ENCODE measurements at places on chromosomes 12 and 14. TPM values are rescaled to one million over a fixed set of nuclear protein-coding genes. Genes with fewer than 3 reads are reported as not detected.

The RHOJ gene
- not detected for total RNA-seq

The FLRT2 gene
- under 0.01 TPM for total RNA-seq

The TMEM132C gene
- under 0.01 TPM for total RNA-seq

The ARPC3 gene
- total RNA-seq = 141 TPM

The OR4N2 gene
- not detected for total RNA-seq

The KLRG1 gene
- total RNA-seq = 27.7 TPM

DNA sequence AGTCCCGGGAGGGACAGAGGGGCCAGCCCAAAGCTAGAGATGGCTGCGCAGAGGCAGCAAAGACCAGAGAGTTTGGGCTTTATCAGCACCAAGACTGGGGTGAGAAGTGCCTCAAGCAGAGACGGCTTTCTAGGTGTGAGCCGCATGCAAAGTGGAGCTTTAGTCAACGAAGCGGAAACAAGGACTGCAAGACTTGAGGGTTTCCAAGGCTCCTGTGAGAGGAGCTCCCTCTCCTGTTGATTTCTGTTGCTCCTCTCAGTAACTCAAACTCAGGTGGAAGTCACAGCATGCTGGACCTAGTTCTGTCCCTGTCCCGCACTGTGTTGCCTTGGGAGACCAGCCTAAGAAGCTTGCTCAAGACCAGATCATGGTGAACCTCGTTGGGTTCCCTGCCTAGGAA is 327.8 kb downstream of the MED13L start:
- no peak for DNase-seq

DNA sequence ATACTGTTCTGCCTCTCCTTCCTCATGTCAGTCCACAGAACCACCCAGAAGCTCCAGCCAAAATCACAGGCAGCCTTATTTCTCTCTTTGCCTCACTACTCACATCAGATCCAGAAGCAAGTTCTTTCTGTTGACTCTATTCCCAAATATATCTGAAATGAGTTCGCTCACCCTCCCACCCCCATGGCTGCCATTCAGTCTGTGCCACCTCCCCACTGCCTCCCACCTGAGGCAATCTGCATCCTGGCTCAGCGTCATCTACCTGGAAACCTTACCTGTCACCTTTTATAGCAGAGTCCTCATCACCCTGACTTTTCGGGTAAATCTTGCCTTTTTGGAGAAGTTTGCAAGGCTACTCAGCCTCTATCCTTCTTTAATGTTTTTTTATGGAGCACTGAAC is 501.8 kb downstream of the BCL11B start:
- DNase-seq = no peak

DNA sequence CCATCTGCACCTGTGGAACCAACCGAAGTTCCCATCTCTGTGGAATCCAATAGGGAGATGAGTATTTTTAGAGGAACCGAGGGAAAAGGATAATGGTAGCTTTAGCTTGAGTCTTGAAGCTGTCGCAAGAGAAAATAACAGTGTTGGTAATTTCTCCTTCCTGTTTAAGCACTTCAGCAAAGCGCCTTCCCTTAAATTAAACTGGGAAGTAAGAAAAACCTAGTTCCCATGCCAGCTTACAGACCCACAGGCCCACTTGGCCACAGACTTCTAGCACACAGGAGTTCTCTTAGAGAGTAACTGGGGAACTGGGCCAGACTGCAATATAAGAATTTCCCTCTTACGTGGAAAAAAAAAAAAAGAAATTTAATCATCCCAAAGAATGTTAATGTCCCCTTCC is 223.8 kb downstream of the EFCAB11 start:
- no peak for DNase-seq

- DNase-seq = no peak
These were observed 70.7 kb downstream of the SRRM4 start for GRCh38 chr12:119052001-119052400.

- no peak for DNase-seq
These were observed 13.8 kb downstream of the VASH1 start for GRCh38 chr14:76774821-76775694.

- DNase-seq = no peak
These were observed 369.1 kb downstream of the NPAS3 start for GRCh38 chr14:33307691-33308251.

DNA sequence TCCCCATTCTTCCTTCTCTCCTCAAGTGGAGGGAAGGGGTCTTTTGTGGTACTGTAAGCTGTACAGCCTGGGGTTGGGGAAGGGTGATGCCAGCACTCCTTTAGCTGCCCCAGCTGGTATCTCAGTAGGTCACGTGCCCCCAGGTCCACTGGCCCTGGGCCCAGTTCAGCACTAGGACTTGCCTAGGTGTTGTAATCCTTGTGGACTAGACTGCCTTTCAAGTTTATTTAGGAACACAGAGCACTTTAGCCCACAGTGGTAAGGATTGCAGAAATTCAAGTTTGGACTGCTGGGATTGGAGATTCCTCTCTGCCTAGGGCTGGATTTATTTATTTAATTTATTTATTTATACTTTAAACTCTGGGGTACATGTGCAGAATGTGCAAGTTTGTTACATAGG is 569.6 kb downstream of the AACS start:
- no peak for DNase-seq

DNA sequence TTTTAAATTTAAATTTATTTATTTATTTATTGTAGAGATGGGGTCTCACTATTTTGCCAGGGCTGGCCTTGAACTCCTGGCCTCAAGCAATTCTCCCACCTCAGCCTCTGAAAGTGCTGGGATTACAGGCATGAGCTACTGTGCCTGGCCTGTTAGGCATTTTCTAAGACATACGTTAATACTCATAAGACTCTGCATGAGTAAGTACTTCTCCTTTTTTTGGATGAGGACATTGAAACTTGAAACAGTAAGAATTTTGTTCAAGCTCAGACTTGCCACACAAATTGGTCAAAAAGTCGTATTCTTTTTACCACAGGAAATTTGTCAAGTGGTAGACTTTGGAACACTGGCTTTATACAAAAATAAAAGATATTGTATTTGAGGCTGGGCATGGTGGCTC is 187.4 kb upstream of the RASSF8 start:
- peak; percentile 20 for DNase-seq

DNA sequence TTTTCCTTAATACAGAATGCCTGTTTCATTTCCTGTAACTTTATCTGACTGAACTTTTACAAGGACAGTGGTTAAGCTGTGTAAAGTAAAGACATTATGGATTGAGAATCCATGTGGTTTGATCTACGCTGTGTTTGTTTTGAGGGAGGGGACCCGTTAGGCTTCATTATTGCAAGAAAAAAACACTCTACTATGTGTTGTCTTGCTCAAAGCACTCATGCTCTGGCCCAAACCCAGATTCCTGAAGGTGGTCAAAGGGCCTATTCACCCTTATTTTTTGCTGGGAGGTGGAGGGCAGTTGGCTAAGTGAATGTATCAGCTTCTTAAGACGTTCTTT is 11.9 kb downstream of the RNF10 start:
- DNase-seq = no peak

GRCh38 chr14:65296402-65296801 is 116.1 kb upstream of the FUT8 start:
- no peak for DNase-seq

DNA sequence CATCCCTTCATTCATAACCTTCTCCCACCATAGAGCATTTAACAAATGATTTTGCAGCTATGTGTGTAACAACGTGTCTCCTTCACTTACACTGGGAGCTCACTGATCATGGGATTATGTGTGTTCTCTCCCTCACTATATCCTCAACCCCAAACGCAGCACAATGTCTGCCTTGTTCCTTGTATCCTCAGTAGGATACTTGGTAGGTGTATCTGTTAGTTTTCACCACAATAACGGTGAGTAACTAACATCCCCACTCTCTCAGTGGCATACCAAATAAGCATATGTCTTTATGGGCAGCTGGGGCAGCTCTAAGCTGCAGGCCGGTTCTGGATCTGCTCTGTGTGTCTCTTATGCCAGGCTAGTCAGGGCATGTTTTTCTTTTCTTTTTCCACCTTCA is 166.7 kb upstream of the PWP1 start:
- no peak for DNase-seq

DNA sequence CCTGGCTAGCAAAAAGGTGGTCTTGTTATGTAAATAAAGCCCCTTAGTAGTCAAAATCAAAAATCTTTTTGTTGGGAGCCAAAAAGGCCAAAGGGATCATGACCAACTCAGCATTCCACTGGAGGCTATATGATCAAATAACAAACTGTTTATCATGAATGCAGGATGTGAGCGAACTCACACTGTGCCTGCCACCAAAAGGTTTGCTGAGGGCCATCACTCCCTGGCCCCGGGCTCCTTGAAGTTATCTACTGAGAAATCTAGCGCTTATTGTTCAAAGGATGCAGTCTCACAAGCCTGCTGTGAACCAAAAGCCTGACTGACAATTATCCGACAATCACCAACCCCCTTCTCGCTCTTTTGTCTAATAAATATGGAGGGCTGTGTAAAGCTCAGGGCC is 107.2 kb upstream of the DDHD1 start:
- DNase-seq = no peak

GRCh38 chr12:67618303-67618702 is 30.2 kb upstream of the DYRK2 start:
- DNase-seq = no peak

GRCh38 chr12:131434208-131435125 is 276.4 kb upstream of the SFSWAP start:
- DNase-seq = peak; percentile 32

- no peak for DNase-seq
These were observed 711.8 kb upstream of the LRFN5 start for GRCh38 chr14:40894846-40895245.

GRCh38 chr14:55706365-55706684 is 126.3 kb downstream of the KTN1 start:
- DNase-seq = no peak

GRCh38 chr12:106871477-106871876 is 84.2 kb upstream of the TMEM263 start:
- DNase-seq = no peak

DNA sequence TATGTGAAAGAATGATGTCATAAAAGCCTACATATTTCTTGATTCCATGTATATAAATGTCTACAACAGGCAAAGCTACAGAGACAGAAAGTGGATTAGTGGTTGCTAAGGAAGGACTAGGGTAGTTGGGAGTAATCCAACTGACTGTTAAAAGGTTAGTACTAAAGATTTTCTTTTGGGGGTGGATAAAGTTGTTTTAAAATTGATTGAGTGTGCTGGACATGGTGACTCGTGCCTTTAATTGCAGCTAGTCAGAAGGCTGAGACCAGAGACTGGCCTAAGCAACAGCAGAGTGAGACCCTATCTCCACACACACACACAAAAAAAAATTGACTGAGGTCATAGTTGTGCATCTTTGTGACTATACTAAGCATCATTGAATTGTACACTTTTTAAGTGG is 234.3 kb downstream of the C12orf50 start:
- no peak for DNase-seq

- no peak for DNase-seq
These were observed 161.2 kb downstream of the CCDC91 start for GRCh38 chr12:28351414-28351813.

- DNase-seq = no peak
These were observed 61.8 kb downstream of the TSPAN9 start for GRCh38 chr12:3138941-3139511.

GRCh38 chr14:37168721-37169120 is 3.7 kb downstream of the SLC25A21 start:
- no peak for DNase-seq

DNA sequence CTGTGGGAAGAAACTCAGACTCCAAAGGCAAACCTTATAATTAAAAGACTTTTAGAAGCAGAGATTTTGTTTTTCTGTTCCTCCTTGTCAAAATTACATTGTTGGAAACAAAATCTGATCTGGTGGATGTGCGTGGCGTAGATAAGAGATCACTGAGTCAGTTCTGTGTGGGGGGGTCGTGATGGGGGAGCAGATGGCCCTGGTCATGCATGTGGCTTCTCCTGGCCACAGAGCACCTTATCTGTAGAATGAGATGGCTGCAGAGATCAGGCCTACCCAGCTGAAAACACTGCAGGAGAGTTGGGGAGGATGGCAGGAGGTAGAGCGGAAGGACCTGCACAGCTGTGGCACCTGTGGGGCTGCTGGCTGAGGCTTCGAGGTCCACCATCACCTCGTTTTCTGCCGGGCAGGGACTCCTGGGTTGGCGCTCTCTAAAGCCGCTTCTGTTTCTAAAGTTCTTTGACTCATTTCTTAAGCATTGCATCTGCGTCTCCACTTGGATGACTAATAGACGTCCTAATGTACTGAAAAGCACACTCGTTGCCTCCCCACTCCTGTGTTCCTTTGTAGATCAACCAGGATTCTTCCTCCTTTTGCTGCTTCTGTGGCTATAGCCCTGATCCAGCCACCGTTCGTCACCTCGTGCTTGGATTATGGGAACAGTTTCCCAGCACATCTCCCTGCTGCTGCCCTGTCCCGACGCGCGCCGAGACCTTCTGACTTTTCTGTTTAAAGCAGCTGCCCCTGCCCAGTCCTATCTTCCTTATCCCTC is 93.4 kb downstream of the TSPAN9 start:
- DNase-seq = no peak

Data from hematopoietic multipotent progenitor cell (in vitro differentiated cells).